ENCODE measurements at places on chromosomes 4 and X. TPM values are rescaled to one million over a fixed set of nuclear protein-coding genes. Genes with fewer than 3 reads are reported as not detected.

Gene ASMT
- 37.5 TPM for total RNA-seq

Gene MAOB
- 4.6 TPM for total RNA-seq

Gene RHOXF2B
- total RNA-seq, result not detected

Gene BCAP31
- 63.0 TPM for total RNA-seq

Gene PAGE1
- not detected for total RNA-seq

Gene KCTD8
- total RNA-seq, result 0.43 TPM

Gene SHROOM4
- 25.3 TPM for total RNA-seq

Gene HTN1
- not detected for total RNA-seq

Gene ZAR1
- total RNA-seq, result 1.4 TPM

Gene FAM156A
- 50.9 TPM for total RNA-seq

Gene SPIN2A
- 0.53 TPM for total RNA-seq

Gene OTC
- total RNA-seq, result 0.32 TPM

Gene PGRMC1
- total RNA-seq, result 117 TPM

Gene CYP2U1
- 23.8 TPM for total RNA-seq

Gene COL4A6
- total RNA-seq, result under 0.01 TPM

Gene MSN
- total RNA-seq, result 338 TPM

Gene ZCCHC12
- total RNA-seq, result not detected

Gene BMX
- total RNA-seq, result 1.3 TPM

Gene TRMT2B
- total RNA-seq, result 4.5 TPM
